Activated gamma-delta T cell treated with Interleukin-2 at 50 U/mL for 16 hours (primary cell): ENCODE measurements at places on chromosomes 4 and X.

DNA sequence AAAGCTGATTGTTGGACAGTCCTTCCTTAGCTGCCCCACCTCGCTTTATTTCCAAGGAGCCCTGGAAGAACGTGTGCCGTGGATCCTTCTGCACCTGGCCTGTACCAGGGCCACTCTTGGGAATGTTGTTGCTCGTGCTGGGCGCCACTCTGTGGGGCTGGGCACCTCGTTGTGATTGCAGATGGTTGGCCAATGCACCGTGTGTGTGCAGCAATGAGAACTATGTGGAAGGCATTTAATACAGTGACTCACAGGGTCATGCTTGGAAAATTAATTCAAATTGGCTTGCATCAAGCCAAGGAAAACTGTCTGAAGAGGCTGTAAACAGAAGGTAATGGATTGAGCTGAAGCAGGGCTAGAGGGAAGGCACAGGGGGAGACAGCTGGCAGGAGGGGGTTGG is 37.0 kb upstream of the CD99L2 start:
- no peak for DNase-seq

- no peak for DNase-seq
These were observed 985.5 kb downstream of the FSTL5 start for GRCh38 chr4:161178310-161178709.

GRCh38 chr4:89737888-89738287 is 99.1 kb downstream of the SNCA start:
- no peak for DNase-seq

DNA sequence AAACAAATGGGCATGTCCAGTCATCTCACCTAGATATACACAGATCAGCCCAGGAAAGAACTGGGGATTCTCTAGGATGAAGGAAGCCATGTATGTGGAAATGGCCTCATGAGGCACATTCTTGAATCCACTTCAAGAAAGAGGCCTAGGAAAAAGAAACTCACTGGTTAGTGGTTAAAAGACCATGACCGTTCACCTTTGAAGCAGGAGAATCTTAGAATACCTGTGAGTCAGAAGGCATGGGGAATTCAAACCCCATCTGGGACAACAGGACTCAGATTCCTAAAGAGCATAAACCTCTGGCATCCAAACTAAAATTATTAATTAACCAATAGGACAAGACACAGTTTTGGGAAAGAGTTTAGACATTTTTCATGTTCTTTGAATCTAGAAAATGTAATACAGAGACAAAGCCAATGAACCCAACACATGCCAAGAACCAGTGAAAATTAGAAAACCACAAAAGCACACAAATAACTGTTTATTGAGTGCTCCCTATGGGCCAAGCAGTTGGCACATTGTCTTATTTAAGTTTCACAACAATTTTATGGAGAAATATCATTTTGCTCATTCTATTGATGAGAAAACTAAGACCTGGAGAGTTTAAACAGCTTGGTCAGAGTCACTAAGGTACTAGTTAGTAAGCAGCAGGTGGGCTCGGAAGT is 97.5 kb downstream of the NPNT start:
- no peak for DNase-seq

- no peak for DNase-seq
These were observed 79.8 kb downstream of the HCCS start for GRCh38 chrX:11190745-11191510.

DNA sequence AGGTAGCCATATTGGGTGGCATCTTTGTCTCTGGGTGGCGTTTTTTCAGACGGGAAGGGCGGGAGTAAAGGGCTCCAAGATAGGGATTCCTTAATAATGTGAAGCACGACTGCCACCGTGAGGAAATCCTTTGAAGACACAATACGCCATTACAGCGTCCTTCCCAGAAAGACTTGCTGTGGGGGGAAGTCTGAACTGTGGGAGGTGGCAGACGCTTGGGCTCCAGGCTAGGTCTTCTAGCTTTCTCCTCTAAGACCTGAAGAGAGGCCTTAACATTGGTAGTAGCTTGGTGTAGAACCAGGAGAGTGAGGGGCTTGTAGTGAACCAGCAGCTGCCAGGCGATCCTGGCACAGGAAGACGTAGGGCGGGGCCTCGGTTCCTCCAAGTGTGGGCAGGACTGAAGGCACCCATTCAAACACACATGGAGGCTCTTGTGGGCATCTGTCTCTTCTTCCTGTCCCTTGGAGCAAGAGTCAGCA is 197.3 kb downstream of the OR13H1 start:
- peak; percentile 68 for DNase-seq

GRCh38 chrX:3713937-3714434 is 537 bp upstream of the PRKX start:
- DNase-seq: no peak

- DNase-seq: no peak
These were observed 41.0 kb downstream of the TXLNG start for GRCh38 chrX:16827225-16827624.

DNA sequence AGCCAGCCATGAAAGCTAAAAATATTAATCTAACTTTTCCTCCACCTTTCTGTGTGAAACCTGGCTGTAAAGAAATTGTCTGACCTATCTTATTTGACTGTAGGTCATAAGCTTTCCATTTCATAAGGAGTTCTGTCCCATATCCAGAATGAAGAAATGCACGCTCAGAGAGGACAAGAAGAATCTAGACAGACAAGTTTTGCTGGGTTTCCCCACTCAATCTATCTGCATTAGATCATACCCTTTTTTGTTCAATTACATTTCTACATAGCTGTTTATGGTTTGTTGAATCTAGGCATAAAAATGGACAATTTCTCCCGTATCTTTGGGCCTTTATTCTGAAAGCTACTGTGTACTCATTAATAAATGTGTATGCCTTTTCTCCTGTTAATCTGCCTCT is 1495.1 kb downstream of the C4orf33 start:
- no peak for DNase-seq

DNA sequence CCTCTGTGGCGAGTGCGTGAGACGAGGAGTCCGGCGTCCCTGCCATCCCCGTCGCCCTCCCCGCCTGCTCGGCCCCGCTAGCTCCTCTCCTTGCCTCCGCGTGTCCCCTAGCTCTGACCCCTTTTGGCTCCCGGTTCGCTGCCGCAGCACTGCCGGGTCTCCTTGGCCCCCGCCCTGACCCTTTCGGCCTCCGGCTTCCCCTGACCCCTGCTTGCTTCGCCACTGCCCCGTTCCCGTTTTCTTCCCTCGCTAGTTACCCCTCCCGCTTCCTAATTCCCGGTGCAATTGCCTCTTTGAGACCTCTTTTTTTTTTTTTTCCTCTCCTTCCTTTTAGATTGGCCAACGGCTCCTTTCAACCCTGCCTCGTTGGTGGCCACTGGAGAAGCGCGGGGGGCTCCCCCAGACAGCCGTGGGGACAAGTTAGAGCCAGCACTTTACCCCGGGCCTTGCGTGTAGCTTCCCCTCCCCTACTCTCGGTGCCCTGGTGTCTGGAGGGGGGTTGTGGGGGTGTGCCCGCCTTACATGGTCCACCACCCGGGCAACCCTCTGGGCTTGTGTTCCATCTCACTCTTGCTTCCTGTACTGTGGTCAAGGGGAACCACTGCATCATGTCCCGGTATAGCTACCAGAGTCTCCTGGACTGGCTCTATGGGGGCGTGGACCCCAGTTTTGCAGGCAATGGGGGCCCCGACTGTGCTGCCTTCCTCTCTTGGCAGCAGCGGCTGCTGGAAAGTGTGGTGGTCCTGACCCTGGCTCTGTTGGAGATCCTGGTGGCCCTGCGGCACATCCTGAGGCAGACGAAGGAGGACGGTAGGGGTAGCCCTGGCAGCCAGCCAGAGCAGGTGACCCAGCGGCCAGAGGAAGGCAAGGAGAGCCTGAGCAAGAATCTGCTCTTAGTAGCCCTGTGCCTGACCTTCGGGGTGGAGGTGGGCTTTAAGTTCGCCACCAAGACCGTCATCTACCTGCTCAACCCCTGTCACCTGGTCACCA is 548 bp downstream of the TMEM164 start:
- peak; percentile 4 for DNase-seq

- DNase-seq: no peak
These were observed 49.6 kb downstream of the MAP7D2 start for GRCh38 chrX:20066968-20067708.

GRCh38 chrX:74272230-74272629 is 31.8 kb upstream of the ZCCHC13 start:
- no peak for DNase-seq

DNA sequence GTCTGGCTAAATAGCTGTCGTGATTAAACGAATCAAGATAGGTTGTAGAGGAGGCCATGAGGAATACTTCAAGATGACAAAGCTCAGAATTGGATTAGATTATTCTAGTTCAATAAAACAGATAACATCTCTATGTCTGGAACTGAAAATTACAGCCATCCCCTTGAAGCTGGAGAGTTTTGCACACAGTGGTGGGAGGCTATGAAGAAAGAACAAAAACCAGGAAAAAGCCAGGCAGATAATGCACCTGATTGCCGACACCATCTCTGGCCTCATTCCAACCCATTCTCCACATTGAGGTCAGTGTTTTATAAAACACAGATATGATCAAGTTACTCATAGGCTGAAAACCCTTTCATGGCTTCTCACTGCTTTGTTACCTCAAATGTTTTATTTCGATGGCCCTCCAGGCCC is 188.3 kb downstream of the RASL11B start:
- DNase-seq: no peak

DNA sequence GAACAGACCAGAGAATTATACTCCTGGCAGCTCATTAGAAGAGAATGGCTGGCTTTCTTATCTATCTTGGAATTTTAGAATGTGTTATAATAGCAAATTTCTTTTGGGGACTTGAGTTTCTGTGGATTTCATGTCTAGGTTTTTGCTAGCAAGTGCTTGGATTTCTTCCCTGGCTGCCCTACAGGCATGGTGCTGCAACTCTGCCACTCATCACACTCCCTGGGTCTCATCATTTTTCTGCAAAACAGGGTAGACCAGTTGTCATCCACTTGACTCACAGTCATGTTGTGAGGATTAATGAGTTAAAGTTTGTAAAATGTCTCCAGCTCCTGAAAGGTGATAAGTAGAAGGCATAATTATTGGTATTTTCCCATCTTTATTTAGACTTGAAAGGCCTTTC is 60.7 kb upstream of the LCORL start:
- no peak for DNase-seq

DNA sequence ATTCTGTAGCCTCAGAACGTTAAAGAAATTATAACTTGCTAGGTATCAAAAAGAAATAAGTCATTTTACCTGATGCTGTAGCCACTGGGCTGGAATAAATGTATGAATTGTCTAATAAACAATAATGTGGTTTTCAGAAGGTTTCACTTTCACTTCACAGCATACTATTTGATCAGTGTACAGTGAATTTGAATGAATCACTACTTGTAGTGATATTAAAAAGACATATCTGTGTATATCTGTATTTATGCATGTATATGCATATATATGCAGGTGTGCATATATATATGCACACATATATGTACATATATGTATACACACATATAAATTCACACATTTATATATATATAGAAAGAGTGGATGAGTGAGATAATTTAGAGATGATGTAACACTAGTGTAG is 440.0 kb upstream of the PCDH10 start:
- no peak for DNase-seq

- no peak for DNase-seq
These were observed 351.9 kb upstream of the FAT1 start for GRCh38 chr4:187075514-187075913.

GRCh38 chr4:107683873-107684272 is 36.2 kb downstream of the PAPSS1 start:
- DNase-seq: no peak

GRCh38 chrX:11399489-11400094 is 106.4 kb downstream of the AMELX start:
- DNase-seq: no peak

- DNase-seq: no peak
These were observed 113.2 kb downstream of the HNRNPD start for GRCh38 chr4:82260632-82261031.

DNA sequence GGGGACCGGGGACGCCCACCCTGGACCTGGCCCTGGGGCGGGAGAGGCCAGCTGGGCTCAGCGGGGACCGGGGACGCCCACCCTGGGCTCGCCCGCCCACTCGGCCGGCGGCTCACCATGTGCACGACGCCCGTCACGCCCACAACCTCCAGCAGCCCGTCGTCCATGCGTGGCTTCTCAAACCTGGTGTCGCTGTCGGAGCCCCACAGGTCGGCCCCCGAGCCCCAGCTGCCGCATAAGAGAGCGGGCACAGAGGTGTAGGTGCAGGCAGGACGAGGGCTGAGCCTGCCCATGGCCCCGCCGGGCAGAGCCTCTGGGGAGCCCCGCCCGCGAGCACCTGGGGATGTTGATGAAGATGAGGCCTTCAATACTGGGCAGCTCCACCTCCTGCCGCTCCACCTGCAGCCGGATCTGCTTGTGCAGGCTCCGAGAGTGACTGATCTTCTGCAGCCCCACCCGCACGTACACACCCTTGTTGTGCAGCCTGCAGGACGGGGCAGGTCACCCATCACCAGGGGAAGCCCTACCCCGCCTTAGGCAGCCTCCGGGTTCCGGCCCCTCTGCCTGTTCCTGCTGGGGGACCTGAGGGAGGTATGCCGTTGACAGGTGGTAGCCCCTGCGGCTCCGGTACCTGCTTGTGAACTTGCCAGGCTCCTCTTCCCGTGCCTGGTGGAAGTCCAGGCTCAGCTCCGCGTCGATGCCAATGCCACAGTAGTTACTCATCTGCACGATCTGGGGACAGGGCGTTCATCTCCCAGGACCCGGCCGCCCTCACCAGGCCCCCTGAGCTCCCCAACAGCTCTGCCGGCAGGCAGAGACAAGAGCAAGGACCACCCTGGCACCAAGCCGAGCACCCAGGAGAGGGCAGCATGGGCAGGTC is 11.8 kb downstream of the DGKQ start:
- DNase-seq: no peak

- DNase-seq: no peak
These were observed 540 bp upstream of the HADH start for GRCh38 chr4:107989162-107989536.

GRCh38 chrX:37509349-37509748 is 62.1 kb upstream of the LANCL3 start:
- DNase-seq: no peak

DNA sequence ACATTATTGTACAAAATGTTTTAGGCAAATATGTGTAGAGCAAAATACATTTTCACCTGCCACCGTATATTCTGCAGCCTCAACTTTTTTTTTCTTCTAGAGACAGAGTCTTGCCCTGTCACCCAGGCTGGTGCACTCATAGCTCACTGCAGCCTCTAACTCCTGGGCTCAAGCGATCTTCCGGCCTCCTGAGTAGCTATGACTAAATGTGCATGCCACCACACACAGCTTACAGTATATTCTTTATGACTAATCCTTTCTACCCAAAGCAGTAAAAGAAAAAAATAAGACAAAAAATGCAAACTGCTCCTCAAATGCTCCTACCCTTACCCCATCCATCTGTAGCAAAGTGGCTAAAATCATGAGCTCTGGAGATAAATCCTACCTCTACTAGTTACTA is 426.3 kb downstream of the KCNIP4 start:
- no peak for DNase-seq

DNA sequence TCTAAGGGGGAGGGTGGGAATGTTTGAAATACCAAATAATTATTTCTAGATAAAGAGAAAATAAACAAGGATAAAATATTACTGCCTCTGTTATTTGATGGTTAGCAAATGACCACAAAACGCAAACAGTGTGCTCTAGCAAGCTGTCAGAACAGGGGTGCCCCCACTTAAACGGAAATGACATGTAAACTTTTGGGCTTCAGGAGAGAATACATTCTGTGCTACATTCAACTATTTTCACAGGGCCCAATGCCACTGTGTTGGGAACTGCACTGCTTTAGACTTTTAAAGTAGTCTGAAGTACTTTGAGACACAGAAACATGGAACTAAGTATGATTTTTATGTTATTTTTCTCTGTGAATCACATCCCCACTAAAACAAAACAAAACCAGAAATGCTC is 14.1 kb downstream of the CD40LG start:
- no peak for DNase-seq
